HFFc6 (cell line): ENCODE measurements at places on chromosomes 13 and 19.

GRCh38 chr19:944171-944567 lies 18.3 kb downstream of the ARID3A start:
- DNase-seq = no peak

DNA sequence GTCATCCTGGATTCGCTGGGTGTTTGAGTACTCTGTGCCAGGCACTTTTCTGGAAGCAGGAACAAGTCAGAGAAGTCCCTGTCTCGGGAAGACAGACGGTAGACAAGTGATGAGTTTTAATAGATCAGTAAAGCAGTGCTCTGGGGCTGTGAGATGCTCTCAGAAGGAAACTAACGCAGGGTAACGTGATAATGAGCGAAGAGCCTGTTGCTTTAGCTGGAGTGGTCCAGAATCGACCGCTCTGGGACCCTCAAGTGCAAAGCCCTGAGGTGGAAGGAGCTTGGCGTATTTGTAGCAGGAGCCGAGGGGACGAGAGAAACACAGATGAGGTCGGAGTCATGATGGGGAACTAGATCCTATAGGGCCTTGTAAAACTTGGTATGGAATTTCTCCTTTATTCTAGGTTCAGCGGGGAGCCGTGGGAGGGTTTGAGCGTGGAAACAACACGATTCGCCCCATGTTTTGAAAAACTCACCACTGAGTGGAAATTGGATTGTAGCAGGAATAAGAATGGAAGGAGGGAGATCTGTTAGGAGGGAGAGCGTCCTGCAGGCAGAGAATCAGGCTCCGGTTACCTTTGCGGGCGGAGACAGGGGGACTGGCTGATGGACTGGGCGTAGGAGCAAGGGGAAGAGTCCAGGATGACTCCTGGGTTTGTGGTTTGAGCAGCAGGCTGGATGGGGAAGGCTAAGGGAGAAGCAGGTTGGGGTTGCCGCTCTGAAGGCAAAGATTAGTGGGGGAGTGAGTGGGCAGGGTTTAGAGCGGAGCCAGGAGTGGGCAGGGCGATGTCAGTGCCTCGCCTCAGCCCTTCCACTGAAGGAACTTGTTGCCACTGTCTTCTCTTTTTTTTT lies 763 bp downstream of the POLD1 start:
- no peak for DNase-seq

DNA sequence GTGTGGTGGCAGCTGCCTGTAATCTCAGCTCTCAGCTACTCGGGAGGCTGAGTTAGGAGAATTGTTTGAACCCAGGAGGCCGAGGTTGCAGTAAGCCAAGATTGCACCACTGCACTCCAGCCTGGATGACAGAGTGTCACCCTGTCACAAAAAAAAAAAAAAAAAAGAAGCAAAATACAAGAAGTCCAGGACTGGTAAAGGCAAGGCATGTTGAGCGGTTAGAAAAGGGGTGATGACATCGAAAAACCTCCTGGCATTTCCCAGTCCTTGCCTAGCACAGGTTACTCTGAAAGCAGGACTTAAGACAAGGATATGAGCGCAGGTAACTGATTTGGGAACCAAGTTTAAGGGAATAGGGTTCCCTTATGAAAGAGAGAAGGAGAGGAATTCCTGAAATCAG lies 2.5 kb upstream of the LILRB4 start:
- no peak for DNase-seq

GRCh38 chr13:46839399-46839798 lies 42.4 kb upstream of the ESD start:
- no peak for DNase-seq
